ENCODE measurements at places on chromosomes 2 and 18.

DNA sequence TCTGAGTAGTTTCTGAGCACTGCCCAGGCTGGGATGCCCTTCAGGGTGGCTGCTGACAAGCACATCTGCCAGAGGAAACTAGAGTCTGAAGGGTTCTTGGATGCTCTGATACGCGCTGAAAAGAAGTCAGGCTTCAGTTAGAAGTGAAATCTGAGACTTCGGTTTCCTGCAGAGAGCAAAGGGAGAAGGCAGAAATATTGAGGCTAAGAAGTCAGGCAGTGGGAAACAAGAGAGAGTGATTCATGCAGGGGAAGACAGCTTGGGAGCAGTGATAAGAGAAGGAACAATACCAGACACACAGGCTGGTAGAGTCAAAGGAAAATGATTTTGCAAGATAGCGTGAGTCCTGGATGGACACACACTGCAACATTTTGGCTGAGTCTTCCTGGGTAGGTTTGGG lies 51.0 kb upstream of the BOD1L2 start:
- DNase-seq, result no peak
- no peak overlapping the region for H3K27ac ChIP-seq
- H3K4me3 ChIP-seq, result no peak overlapping the region
- H3K4me1 ChIP-seq, result no peaks in the 10 kb centered on the region
- no peaks in the 10 kb centered on the region for H3K36me3 ChIP-seq
- H3K27me3 ChIP-seq, result no peaks in the 10 kb centered on the region

- H3K27ac ChIP-seq, result no peak overlapping the region
- H3K27me3 ChIP-seq, result no peaks in the 10 kb centered on the region
Observed at GRCh38 chr2:96579422-96579821, 42.9 kb downstream of the ARID5A start.

GRCh38 chr18:52069201-52069600 lies 270.8 kb upstream of the DCC start:
- H3K27ac ChIP-seq, result no peak overlapping the region
- H3K36me3 ChIP-seq, result no peaks in the 10 kb centered on the region
- no peaks in the 10 kb centered on the region for H3K27me3 ChIP-seq
- DNase-seq, result no peak
- H3K4me3 ChIP-seq, result no peak overlapping the region
- no peaks in the 10 kb centered on the region for H3K4me1 ChIP-seq

DNA sequence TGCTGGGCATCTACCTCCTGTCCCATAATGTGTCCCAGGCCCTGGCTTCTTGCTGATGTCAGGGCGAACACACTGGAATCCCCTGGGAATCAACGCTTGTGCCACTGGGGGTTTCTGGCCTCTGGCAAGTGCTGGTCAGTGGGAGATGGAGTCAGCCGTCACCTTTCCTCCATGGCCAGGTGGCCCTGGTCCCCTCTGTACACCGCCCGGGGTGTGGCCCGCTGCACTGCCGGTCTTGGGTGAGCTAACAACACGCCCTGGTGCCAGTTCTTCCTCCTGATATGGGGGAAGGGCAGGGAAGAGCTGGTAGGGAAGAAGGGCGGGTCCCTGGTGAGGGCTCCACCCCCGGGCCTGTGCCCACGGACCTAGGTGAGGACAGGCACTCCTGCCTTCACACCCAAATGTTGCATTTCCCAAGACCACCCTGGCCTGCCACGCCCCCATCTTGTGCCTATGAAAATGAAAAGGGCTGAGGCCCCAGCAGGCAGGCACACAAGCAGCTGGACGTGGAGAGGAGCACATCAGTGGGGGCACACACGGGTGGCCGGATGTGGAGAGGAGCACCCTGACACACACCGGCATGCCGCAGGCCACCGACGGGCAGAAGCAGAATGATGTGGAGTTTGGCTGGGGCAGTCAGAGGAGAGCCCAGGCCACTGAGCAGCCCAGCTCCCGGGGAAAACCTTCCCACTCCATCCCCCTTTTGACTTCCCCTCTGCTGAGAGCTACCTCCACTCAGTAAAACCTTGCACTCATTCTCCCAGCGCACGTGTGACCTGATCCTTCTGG lies 140.5 kb downstream of the ASB1 start:
- H3K27ac ChIP-seq, result no peak overlapping the region
- no peaks in the 10 kb centered on the region for H3K4me1 ChIP-seq
- no peak for DNase-seq
- no peak overlapping the region for H3K4me3 ChIP-seq
- H3K36me3 ChIP-seq, result no peaks in the 10 kb centered on the region

DNA sequence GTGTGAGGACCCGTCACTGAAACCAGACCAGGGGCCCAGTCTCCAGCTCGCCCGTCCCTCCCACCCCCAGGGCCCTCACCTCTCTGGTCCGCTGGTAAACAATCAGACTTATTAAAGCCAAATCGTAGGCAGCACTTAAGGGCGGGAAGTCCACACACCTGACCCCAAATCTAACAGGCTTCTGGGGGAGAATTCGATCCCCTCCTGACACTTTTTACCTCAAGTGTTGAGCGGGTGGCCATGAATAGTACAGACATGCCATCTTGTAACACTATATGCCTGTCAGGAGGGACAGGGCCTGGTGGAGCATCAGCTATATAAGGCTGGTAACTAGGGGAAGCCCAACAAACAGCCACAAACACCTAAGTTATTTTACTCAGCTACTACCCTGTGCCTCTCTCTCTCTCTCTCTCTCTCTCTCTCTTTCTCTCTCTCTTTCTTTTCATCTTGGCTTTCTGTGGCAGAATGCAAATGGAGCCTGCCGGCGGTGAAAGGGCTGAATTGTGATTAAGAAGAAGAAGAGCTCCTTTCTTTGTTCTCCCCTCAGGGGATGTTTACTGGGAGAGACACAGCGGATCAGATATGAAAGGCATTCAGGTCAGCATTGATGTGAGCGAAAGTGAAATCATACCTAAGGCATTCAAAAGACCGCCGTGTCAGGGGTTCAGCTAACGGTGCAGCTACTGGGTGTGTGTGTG lies 9.5 kb downstream of the ZEB2 start:
- H3K27ac ChIP-seq, result peak overlapping the region; percentile 78
- H3K36me3 ChIP-seq, result peaks cover 2% of the 10 kb centered on the region
- peaks cover under 1% of the 10 kb centered on the region for H3K4me1 ChIP-seq
- peak overlapping the region; percentile 42 for H3K4me3 ChIP-seq
- DNase-seq, result peak; percentile 42

- DNase-seq, result no peak
- no peak overlapping the region for H3K4me3 ChIP-seq
- no peaks in the 10 kb centered on the region for H3K36me3 ChIP-seq
Observed at GRCh38 chr2:159186462-159186861, 100.0 kb downstream of the WDSUB1 start.

DNA sequence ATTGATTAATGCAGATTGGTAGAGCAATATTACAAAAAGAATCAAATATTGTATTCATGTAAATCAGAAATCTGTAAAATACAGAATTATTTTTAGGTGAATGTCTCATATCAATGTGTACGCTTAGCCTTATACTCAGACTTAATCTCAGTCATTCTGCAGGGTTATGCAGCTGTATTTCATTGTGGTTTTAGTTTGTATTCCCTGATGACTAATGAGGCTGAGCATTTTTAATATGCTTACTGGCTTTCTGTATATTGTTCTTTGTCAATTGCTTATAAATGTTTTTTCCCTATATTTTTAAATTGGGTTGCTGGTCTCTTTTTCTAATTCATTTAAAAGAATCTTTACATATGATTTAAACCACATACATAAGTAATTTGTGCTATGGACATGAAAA lies 50.1 kb downstream of the CDH19 start:
- H3K27ac ChIP-seq, result no peak overlapping the region
- no peak overlapping the region for H3K4me3 ChIP-seq
- no peaks in the 10 kb centered on the region for H3K27me3 ChIP-seq
- no peaks in the 10 kb centered on the region for H3K4me1 ChIP-seq

DNA sequence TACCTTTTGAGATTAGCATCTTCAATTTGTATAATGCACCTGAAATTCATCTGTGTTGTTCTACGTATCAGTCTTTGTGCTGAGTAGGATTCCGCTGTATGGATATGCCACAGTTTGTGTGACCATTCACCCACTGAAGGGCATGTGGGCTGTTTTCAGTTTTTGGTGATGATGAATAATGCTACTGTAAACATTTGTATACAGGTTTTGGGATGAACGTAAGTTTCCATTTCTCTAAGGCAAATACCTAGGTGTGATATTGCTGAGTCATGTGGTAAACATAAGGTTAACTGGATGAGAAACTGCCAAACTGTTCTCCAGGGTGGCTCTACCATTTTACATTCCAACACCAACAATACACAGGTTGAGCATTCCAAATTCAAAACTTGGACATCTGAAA lies 35.1 kb downstream of the CABYR start:
- H3K36me3 ChIP-seq, result no peaks in the 10 kb centered on the region
- H3K27ac ChIP-seq, result no peak overlapping the region
- H3K4me3 ChIP-seq, result no peak overlapping the region
- DNase-seq, result no peak
- no peaks in the 10 kb centered on the region for H3K4me1 ChIP-seq
- no peaks in the 10 kb centered on the region for H3K27me3 ChIP-seq

GRCh38 chr2:52532956-52533355 lies 1234.6 kb upstream of the CHAC2 start:
- no peak overlapping the region for H3K27ac ChIP-seq
- no peak overlapping the region for H3K4me3 ChIP-seq
- no peaks in the 10 kb centered on the region for H3K36me3 ChIP-seq
- DNase-seq, result no peak

DNA sequence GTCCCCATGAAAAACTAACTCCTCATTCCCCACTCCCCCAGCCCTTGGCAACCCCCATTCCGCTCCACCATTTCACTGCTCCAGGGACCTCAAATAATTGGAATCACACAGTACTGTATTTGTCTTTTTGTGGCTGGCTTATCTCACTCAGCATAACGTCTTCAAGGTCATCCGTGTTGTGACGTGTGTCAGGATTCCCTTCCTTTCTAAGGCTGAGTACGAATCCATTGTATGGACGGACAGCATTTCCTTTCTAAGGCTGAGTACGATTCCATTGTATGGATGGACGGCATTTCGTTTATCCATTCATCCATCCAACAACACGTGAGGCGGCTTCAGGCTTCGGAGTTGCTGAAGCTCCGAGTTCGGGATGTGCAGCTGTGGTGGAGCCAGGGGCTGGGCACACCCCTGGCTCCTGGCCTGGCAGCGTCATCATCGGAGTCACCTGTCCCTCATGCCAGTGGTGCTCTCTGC lies 1.2 kb upstream of the ASB1 start:
- peak overlapping the region; percentile 88 for H3K4me3 ChIP-seq
- no peak for DNase-seq
- H3K36me3 ChIP-seq, result peaks cover 6% of the 10 kb centered on the region
- no peak overlapping the region for H3K27ac ChIP-seq
- peaks cover 31% of the 10 kb centered on the region for H3K4me1 ChIP-seq

DNA sequence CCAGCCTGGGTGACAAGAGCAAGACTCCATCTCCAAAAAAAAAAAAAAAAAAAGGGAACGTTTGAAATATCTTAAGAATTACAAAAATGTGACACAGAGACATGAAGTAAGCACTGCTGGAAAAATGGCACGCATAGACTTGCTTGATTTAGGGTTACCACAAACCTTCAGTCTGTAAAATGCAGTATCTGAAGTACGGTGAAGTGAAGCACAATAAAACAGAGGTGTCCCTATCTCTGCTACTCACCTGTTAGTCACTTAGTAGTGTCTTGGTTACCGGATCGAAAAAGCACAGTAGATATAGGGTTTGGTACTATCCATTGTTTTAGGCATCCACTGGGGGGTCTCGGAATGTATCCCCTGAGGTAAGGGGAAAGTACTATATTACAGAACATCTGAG lies 11.6 kb upstream of the GREB1L start:
- no peaks in the 10 kb centered on the region for H3K36me3 ChIP-seq
- no peak overlapping the region for H3K4me3 ChIP-seq
- DNase-seq, result no peak
- no peak overlapping the region for H3K27ac ChIP-seq
- peaks cover 2% of the 10 kb centered on the region for H3K27me3 ChIP-seq
